ENCODE measurements at places on chromosomes 2 and 18.

GRCh38 chr2:40244675-40245074 is 207.2 kb downstream of the SLC8A1 start:
- DNase-seq, result no peak

DNA sequence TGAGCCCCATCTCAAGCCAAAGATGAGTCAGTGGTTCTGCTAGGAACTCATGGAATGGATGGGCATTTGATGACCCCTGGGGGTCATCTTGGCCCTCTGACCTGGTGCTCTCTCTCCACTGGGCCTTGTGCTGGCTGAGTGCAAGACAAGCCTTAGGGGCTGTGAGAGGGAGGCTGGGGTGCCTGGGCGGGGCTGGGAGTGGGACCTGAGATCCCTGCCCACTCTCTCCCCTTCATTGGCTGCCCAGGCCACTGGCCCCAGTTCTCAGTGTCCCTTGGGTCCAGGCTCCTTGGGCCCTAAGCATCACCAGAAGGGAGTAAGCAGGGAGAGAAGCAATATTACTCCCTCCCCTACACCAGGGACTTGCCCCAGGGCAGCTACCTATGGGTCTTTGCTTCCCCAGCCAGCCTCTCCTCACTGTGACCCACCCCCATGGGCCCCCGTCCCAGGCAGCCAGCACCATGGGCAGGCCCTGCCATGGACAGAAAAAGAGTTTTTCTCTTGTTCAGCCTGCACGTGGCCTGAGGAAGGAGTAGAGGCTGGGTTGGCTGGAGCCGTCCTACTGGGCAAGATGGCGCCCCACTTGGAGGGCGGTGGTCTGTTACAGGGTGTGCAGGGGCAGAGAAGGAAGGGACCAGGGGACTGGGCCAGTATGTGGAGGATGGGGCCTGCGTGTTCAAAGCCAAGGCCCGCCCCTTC is 33.6 kb downstream of the ATOH8 start:
- no peak for DNase-seq

DNA sequence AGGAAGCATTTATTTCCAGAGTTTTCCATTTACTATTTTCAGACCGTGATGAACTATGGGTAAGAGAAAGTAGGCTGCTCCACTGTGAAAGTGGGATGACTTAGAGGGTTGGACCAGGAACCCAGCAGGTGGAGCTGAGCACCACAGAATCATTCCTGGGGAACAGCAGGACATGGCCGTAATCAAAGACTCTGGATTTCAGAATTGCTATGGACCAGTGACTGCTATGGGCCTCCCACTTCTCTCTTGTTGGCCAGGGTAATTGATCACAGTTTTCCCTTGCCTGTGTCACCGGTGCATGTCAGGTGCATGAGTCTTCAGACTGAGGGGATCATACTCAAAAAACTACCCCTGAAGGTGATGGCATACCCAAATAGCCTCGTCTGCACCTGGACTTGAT is 90.6 kb upstream of the GPC1 start:
- no peak for DNase-seq

DNA sequence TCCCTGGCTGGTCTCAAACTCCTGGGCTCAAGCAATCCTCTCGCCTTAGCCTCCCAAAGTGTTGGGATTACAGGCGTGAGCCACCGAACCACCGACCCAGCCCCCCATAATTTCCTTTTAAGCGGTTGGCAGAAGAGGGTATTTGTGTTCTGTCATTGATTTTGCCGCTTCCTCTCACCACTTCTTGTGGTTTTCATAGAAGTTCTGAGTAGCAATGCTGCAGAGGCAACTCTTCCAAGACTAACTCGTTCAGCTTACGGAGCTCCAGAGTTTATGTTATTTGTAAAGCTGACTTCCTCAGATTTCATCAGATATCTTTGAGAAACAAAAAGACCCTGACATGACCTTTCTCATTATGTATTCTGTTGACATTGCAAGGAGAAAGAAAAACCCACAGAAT is 261.4 kb upstream of the KCNJ3 start:
- DNase-seq, result no peak

DNA sequence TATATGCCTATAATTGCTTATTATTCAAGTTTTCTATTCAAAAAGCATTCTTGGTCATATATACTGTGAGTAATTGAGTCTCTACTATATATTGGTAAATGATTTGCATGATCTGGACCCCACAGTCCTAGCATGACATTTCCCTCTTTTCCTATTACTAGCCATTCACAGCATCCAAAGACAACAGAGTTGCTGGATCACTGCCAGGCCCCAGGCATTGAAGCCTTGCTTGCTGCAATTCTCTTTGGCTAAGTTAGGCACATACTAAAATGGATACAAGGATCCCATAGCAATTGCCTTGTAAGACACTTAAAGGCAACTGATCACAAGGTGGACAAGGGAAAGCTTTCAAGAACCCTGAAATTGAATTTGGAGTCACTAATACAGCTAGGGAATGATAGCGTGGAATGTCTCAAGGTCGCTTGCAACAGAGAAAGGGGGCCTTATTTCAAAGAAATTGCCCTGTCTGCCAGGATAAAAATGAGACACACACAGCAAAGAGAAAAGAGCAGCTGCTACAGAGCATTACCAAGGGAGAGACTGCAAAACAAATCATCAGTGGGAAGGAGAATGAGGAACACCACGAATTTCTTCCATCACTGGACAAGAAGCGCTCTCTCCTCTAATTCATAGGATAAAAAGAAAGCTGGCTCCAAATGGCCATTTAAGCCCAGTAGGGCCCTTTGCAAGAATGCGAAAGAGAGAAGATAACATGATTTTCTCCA is 77.1 kb upstream of the EPHA4 start:
- no peak for DNase-seq

Measured in stimulated activated CD8-positive, alpha-beta memory T cell treated with anti-CD3 and anti-CD28 coated beads, Interleukin-7, amount 100 ng/mL, for 1 hour (primary cell).